Erythroblast (primary cell): ENCODE measurements at places on chromosomes 2 and 18.

DNA sequence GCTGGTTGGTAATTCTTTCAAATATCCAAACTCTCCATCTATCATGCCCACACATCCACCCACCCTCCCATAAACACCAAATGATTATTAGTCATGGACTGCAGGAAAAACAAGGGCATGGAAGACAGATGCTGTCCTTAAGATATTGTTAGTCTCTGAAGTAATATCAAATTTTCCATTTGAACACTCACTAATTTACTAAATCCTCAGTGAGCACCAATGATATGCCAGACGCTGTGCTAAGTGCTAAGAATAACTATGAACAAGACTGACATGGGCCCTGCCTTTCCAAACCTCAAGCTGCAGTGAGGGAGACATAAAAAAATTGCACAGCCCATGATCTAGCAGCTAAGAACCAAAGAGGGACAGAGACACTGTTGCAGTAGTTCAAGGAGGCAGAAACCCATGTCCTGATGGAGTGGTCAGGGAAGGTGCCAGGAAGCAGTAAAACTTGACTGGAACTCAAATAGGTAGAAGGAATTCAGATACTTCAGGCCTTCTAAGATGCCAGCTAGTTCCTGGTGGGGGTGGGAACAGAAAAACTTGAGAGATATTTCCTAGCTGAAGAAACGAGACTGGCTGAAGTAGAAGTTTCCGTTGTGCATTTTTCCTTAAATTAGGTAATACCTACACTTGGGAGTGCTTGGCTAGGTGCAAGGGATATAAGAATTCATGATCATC is 182.1 kb downstream of the OSR1 start:
- no peak for DNase-seq

DNA sequence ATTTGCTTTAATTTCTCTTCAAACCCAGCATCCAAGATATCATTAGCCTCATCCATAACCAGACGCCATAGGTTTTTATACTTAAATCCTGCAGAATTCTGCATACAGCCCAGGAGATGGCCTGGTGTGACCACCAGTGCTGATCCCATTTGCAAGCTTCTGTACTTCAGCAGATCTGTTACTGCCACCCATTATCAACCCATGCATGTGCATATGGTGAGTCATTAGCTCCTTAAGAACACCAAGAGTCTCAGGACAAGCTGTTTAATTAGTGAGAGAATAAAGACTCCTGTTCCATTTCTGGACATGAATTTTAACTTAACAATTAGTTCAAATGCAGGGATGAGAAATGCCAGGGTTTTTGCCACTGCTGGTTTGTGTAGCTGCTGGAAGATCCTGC is 110.7 kb upstream of the TANK start:
- DNase-seq, result no peak

- no peak for DNase-seq
Measured at GRCh38 chr2:38619458-38620164, 16.9 kb upstream of the HNRNPLL start.

DNA sequence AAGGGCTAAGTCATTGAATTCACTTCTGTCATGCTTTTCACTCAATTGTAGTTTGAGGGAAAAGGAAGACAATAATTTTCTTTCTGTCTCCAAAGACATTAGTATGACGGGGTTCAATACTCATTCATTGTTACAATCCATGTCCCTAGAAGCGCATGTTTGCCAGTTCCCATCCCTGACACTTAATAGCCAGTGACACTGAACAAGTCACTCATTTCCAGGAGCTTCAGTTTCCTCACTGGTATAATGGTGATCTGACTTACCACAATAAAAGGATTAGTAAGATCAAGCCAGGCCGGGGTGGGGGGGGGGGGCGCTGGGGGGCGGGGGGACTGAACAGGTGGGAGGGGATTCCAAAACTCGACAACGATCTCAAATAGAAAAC is 144.8 kb upstream of the MAP3K20 start:
- DNase-seq, result no peak

- DNase-seq, result no peak
Measured at GRCh38 chr2:15842758-15843666, 97.3 kb upstream of the MYCN start.

DNA sequence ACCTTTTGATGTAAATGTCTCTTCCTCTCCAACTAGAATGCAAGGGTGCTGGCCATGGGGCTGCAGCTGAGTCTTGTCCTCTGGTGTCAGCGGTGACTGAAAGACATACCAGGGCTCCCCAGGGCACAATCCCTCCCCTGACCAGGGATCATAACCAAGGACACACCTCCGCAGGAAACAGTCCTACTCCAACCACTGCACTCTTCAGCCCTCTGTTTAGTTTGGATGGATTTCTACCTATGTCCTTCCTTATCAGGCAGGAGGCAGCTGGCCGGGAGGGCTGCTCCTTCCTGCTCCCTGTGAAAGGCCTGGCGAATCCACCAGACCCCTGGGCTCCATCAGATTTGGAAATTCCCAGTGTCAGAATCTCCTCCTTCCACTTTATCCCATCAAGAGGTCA is 185.2 kb upstream of the ID2 start:
- DNase-seq, result no peak

GRCh38 chr2:221850076-221850475 is 278.0 kb upstream of the EPHA4 start:
- DNase-seq, result no peak

DNA sequence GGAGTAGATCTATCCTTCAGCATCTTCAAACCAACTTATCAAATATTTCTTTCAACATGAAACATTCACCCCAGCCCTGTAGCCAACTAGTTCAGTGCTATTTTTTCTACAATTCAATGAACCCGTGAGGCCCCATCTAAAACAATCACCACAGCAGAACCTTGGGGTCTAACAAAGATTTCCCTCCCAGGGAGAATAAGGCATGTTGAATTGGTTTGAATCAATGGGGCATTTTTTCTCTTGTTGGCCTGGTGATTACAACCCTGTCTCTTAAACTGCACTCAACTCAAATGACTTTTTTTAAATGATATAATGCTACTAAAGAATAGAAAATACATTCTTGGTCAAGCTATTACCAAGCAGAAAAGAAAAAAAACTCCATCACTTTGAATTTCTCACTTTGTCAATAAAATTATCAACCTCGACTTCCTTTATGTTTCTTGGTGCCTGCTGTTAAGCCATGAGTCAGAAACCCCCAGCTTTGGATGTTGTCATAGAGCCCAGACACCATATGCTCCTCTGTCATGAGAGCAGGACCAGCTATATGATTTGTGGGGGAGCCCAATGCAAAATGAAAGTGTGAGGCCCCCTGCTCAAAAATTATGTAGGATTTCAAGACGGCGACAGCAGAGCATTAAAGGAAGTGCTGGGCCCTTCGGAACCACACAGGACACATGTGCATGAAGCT is 282.4 kb downstream of the MEIS1 start:
- DNase-seq, result no peak

GRCh38 chr2:45793305-45793962 is 142.0 kb downstream of the PRKCE start:
- no peak for DNase-seq

DNA sequence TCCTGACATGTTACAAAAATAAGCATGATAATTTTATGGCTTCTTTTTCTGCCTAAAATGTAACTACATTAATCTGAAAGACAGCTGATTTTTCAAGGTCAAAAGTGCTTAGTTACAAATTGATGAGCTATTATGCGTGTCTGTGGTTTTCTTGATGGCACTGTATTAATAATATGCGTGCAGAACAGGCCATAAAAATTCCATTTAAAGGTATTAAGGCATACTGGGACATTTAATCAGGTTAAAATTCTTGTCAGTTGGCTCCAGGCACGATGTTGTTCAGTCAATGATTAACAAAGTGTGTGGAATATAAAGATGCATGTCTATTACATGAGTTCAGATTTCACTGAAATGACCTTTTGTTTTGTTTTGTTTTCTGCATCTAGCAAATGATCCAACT is 420.1 kb upstream of the ZNF804A start:
- no peak for DNase-seq

DNA sequence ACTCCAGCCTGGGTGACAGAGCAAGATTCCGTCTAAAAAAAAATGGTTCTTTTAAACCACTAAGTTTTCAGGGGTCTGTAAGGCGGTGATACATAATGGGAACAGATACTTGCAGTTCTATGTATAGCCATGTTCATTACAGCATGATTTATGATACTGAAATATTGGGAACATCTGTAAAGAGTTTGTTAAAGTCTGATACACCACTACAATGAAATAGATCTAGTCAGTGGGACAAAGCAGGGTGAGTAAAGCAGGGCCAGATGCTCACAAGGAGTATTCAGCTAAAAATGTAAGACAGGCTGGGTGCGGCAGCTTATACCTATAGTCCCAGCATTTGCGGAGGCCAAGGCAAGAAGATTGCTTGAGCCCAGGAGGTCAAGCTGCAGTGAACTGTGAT is 6.2 kb upstream of the ING5 start:
- no peak for DNase-seq

- no peak for DNase-seq
Measured at GRCh38 chr18:75162467-75162866, 46.5 kb downstream of the PTGR3 start.

DNA sequence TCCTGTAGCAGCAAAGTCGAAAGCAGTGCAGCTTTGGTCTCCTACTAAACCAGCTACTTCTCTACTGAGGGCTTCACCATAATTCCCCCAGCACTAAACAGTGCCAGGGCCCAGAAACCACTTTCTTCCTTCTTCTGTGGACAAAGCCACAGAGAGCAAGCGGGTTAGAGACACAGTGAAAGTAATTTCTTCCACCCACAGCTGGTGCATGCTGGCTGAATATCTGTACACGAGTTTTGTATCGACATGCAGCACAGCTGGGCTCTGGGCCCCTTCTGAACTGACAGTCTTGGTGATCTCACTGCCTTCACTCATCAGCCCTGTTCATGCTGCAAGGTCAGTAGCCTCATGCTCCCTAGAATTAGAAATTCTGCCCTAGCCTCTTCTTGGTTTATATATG is 74.0 kb upstream of the SULT1C3 start:
- DNase-seq, result no peak

- no peak for DNase-seq
Measured at GRCh38 chr2:166282154-166282553, 93.6 kb downstream of the SCN9A start.

DNA sequence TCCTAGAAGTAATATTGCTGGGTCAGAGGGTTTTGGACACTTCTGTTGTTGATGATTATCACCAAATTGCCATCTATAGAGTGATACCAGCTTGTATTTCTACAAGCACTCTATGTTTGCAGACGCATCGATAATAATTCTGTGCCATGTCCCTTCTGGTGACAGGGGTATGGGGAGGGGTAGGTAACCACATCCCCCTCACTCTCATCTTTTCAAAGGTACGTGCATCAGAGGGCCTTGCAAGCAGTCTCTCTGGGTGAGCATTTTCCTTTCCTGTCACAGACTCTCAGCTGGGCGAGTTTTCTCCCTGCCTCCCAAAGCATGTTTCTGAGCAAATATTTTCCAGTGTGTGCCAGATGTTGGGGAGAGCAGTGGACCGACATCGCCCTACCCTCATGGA is 98.0 kb downstream of the SMAD7 start:
- DNase-seq, result no peak

DNA sequence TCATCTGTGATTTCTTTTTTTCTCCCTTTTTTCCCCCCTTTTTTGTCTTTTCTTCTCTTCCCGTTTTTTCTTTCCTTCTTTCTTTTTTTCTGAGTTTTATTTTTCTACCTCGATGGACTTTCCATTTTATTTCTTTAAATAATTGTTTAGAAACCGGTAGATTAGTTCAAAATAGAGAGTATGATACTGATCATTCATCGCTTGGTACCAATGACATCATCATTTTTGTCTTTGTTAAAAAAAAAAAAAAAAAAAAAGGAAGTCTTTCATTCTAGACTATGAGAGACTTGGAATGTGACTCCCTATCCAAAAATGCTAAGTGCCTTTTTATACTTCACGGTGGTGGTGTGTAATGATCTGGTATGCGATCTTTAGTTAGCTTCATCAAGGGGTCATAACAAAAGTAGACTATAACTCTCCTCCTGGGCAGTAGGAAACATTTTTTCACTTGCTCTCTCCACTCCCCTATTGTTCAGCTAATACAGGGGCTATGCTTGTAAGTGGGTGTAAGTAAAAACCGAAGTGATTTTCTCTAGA is 1517.5 kb upstream of the ZEB2 start:
- DNase-seq, result no peak

GRCh38 chr2:207549145-207549544 is 19.4 kb downstream of the CREB1 start:
- peak; percentile 59 for DNase-seq

- DNase-seq, result no peak
Measured at GRCh38 chr18:6941996-6942395, 175.6 kb downstream of the LAMA1 start.

DNA sequence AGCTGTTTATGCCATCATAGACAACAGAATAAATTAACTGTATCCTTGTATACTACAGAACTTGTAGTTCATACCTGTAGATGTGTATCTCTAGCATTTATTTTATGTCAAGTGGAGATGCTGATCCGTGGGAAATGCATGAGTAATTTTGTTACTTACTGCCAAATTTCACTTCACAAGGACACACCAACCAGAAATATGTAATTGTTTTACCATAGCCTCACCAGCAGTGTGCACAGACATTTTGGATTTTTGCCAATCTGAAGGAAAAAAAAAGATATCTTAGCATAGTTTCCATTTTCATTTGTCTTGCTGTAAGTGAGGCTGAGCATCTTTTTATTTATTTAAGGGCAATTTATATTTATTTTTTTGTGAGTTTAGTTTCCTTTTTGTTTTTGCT is 265.1 kb upstream of the OSR1 start:
- no peak for DNase-seq

- DNase-seq, result no peak
Measured at GRCh38 chr2:53843595-53843994, 16.2 kb downstream of the GPR75 start.

- peak; percentile 83 for DNase-seq
Measured at GRCh38 chr2:196131384-196131937, 39.9 kb downstream of the STK17B start.

GRCh38 chr2:21928292-21928691 is 804.5 kb downstream of the TDRD15 start:
- no peak for DNase-seq

- DNase-seq, result no peak
Measured at GRCh38 chr2:96344011-96344410, 8.4 kb downstream of the NCAPH start.

DNA sequence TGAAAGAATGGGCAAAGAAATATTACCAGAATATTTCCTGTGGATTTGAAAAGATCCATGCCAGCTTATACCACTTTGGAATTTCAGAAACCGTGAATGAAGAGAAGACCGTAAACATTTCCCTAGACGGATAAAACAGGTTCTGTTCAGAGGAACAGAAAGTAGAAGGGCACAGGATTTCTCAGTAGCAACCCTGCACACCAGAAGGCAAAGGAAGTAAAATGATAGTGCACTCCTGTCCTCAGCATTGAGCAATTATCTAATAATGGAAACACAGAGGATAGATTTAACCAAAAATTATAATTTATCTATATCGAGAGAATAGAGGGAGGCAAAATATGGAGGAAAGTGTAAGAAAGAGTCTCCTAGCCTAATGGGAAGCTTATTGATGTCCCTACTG is 87.0 kb upstream of the ITGA6 start:
- DNase-seq, result no peak

- no peak for DNase-seq
Measured at GRCh38 chr2:54723996-54724559, 616 bp downstream of the EML6 start.

- no peak for DNase-seq
Measured at GRCh38 chr2:43280994-43281393, 54.6 kb upstream of the ZFP36L2 start.

- DNase-seq, result no peak
Measured at GRCh38 chr18:37242091-37242490, 323.5 kb downstream of the CELF4 start.
